ENCODE measurements at places on chromosomes 12 and 14.

DNA sequence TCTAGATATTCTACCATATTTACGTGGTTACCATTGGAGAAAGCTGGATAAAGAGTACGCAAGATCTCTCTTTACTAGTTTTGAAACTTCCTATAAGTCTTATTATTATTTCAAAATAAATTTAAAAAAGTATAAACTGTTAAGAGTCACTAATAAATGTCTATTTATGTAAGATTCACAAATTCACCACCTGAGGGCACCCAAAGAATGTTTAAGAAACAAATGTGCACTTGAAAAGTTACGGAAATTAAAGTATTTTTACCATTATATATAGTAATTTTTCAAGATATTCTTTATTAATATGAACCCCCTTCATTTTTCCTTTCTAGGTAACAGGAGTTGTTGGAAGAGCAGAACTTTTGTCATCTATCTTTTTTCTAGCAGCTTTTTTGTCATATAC lies 11.9 kb downstream of the TMTC3 start:
- DNase-seq = no peak

GRCh38 chr14:72633551-72633950 lies 260.4 kb downstream of the DPF3 start:
- DNase-seq = no peak

- no peak for DNase-seq
Observed at GRCh38 chr12:96236221-96236822, 42.1 kb downstream of the ELK3 start.

- no peak for DNase-seq
Observed at GRCh38 chr12:124814741-124815613, 48.7 kb downstream of the SCARB1 start.

- DNase-seq = no peak
Observed at GRCh38 chr12:105659355-105660075, 329.0 kb downstream of the C12orf75 start.

Data from GM12878 (cell line).